Fibroblast of lung (primary cell): ENCODE measurements at places on chromosomes 13 and 19.

DNA sequence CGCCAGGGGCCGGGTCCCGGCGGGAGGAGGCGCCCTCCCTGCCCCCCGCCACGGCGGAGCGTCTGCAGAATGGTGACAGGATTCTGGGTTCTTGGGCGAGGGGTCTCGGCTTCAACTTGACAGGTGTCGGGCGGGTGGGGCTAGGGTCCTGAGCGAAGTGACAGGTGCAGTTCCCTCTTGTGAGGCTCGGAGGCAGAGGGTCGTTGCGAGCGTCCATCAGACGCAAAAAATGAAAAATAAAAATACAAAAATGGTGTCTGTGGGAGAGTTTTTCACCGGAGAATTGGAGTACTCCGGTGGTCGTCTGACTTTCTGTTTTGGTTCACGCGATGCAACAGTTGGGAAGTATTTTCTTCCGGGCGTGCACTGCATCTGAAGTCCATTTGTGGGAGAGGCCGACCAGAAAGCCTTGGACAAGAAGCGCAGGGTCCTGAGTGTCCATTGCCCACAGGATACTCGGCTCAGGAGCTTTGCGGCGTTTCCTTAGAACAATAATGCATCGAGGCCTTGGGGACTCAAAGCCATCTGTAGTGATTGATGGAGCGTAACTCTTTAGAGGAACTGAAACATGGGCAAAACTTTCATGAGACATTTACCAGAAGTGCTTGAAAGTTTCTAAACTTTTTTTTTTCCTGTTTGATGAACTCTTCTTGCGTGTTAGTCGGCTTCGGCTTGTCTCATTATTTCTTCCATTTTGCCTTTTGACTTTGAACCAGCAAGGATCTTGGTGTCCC lies 759 bp downstream of the RB1 start:
- peak; percentile 64 for DNase-seq

DNA sequence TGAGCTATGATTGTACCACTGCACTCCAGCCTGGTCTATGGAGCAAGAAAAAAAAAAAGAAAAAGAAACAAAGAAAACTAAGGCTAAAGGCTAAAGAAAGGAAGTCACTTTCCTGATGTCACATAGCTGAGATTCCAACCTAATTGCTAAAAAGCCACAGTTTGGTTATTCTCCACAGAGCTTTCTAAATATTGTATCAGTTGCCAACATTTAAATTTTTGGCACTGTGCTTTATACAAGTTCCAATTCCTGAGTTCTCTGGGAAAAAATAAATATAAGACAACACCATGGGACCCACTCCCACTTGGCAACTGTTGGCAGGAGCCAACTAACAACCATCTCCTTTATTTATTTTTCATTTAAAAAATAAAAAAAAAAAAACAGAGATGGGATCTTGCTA lies 11.2 kb upstream of the LYPD3 start:
- DNase-seq, result peak; percentile 88

- DNase-seq, result no peak
Observed at GRCh38 chr13:44870456-44870929, 118.8 kb downstream of the NUFIP1 start.

DNA sequence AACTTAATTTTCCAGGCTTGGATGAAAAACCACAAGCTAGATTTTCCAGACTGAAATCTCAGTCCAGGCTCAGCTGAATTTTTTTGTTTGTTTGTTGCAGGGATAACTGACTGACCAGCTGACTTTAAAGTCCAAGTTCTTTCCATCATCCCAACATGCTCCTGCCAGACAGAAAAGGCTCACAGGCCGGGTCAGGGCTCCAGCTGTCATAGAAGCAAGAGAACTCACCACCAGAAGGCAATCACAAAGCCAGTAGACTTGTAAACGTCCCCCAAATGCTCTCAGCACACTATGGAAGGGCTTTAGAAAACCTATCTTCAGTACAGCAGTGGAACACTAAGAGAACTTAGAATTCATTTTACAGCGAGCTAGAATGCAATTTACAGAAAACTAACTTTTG lies 25.5 kb downstream of the DCLK1 start:
- no peak for DNase-seq

DNA sequence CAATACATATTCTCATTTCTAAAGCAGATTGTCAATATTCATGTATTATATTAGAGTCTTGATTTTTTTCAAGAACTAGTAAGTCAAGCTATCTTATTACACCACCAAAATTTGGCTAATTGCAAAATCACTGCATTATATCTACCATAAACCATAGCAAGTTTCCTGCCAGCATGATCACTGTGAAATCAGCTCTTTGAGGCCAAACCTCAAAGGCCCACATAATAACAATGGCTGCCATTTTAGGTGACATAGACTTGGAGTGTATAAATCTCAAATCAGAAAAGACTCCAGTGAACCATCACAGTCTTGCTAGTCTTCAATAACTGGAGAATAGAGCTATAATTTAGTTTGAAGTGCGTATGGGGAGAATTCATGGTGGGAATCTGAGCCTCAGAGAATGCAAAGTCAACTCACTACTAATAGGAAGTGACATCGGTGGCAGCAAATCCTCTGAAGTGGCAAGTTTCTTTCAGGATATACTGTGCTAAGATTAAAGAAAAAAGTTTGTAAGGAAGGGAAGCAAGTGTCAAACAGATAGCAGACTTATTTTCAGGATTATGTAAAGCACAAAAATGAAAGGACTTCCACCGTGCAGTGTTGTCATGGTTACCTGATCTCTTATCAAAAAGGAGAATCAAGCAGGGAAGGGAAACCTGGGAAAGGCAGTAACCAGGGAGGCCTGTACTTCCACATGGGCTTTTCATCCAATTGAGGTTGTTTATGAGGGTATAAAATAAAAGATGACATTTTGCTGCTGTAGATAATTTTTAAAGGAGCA lies 117.4 kb upstream of the FNDC3A start:
- no peak for DNase-seq

- peak; percentile 54 for DNase-seq
Observed at GRCh38 chr13:71460211-71460610, 406.8 kb downstream of the DACH1 start.

DNA sequence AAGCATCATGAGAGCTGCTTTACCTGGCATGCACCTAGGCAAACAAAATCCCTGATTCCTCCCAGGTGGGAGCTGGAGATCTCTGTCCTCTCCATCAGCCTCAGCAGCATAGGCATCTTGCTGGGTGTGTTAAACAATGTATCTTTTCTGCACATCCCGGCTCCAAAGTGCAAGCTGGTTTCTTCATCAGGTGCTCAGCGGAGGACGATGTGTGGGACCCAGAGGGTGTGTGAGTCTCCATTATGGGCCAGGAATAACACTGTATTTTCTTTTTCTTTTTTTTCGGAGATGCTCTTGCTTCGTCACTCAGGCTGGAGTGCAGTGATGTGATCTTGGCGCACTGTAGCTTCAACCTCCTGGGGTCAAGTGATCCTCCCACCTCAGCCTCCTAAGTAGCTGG lies 9.9 kb downstream of the CNFN start:
- no peak for DNase-seq

DNA sequence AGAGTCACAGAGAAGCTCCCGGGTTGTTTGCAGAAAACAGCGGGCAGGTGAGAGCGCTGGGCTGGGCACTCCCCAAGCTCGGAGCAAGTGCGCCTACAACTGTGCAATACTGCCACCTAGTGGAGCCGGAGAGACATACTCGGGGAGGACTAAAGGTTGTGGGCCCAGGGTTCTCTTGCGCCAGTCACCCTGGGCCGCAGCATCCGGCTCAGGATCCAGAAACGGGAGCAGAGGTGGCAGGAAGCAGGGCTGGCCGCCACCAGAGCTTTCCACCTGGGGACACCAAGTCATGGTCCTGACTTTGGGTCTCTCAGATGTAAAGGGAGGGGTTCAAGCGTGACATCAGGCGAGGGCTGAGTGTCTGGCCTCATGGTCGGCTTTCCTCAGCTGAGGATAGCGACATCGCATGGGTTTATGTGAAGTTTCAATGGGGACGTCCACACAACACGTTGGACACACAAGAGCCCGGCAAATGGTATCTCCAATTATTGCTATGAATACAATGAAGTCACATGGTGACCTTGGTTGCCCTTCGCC lies 11.2 kb upstream of the KLK4 start:
- peak; percentile 46 for DNase-seq

DNA sequence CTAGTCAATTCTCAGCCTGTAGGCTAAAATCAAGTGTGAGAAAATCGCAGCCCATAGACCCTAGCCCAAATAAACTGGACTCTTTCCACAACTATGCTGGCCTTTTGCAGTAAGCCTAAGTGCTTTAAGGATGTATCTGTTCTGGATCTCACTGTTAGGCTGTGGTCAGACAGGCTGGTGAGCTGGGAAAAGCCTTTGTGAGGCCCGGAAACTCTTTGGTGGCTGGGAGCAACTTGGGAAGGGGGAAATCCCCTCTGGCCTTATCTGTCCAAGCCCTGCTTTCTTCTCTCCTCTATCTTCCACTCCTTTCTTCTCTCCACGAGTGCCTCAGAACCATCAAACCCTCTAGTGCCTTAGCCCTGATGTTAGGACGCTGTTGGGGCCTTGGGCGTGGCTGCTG lies 135.4 kb downstream of the LACC1 start:
- DNase-seq, result no peak

- no peak for DNase-seq
Observed at GRCh38 chr19:38841787-38842438, 7.9 kb downstream of the HNRNPL start.

GRCh38 chr19:29411113-29411581 lies 114.6 kb upstream of the VSTM2B start:
- no peak for DNase-seq

GRCh38 chr19:33280351-33280921 lies 21.9 kb downstream of the CEBPA start:
- DNase-seq, result no peak

- DNase-seq, result peak; percentile 29
Observed at GRCh38 chr13:84574851-84575250, 692.6 kb upstream of the SLITRK1 start.

- no peak for DNase-seq
Observed at GRCh38 chr13:98223741-98224140, 46.7 kb upstream of the RNF113B start.

- DNase-seq, result peak; percentile 34
Observed at GRCh38 chr19:56066152-56067023, 54.7 kb downstream of the ZNF787 start.

- no peak for DNase-seq
Observed at GRCh38 chr13:36715841-36716240, 42.0 kb downstream of the SERTM1 start.

DNA sequence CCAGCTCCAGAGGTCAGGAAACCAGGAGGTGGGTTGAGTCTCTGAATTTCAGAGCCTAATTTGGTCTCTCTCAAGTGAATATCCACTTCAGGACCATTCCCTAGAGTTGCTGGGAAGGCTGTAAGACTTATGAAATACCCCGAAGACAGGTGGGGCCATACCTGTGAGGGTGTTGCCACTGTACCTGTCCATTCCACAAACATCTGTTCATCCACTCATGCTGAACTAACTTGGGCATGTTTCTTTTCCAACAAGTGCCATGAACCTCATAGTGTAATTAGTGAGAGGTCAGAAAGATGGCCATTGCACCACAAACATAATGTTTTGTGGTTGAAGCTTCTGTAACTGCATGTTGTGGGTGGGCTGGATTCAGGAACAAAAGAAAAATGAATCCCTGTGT lies 7.8 kb downstream of the ILF3 start:
- no peak for DNase-seq

GRCh38 chr13:47134939-47135489 lies 238.2 kb upstream of the HTR2A start:
- DNase-seq, result no peak

GRCh38 chr13:35598233-35598632 lies 121.7 kb upstream of the MAB21L1 start:
- DNase-seq, result no peak

- peak; percentile 61 for DNase-seq
Observed at GRCh38 chr13:26476111-26476781, 81.2 kb upstream of the WASF3 start.

- DNase-seq, result no peak
Observed at GRCh38 chr19:30522341-30522740, 150.2 kb downstream of the ZNF536 start.

DNA sequence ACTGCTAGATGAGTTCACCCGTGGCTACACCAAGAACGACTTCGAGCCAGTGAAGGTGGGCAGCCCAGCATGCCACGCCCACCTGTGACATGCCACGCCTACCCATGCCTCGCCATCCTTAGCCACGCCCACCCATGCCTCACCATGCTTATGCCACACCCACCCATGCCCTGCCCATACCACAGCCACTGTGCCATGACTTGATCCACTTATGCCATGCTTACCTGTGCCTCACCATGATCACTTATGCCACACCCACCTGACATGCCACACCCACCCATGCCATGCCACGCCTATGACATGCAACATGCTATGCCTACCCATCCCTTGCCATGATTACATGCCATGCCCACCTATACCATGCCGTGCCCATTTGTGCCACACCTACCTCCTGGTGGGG lies 12.9 kb upstream of the USE1 start:
- no peak for DNase-seq

DNA sequence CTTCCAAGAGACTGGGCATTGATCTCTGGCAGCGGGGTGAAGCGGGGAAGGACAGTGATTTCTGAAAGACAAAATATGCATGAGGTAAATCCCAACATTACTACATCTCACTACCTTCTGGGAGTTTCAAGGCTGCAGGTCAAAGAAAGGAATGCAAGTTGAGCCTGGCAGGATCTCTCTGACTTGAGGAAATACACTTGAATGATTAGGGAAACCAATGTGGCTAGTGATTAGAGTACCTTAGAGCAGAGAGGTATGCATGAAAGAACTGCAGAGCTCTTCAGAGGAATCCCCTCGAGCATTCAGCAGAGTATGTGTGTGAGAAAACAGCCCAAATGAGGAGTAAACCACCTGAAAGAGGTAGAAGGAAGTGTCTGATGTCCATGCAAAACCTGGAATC lies 2874.1 kb upstream of the PCDH20 start:
- no peak for DNase-seq

GRCh38 chr13:60679928-60680694 lies 283.1 kb downstream of the TDRD3 start:
- no peak for DNase-seq

GRCh38 chr19:32824191-32824751 lies 45.3 kb downstream of the SLC7A9 start:
- no peak for DNase-seq

DNA sequence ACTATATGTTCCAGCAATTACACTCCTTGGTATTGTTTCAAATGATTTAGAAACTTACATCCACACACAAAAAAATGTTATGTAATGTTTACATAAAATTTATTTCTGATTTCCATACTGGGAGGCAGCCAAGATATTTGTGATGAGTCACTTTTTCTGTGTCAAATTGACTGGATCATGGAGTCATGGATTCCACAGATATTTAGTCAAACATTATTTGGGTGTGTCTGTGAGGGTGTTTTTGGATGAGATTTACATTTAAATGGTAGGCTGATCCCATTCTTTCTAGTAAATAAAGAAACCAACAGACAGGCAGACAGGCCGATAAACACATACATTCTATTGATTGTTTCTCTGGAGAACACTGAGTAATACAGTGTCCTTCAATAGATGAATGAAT lies 562.8 kb downstream of the SLITRK6 start:
- peak; percentile 66 for DNase-seq

GRCh38 chr13:33797622-33798021 lies 20.3 kb upstream of the RFC3 start:
- peak; percentile 45 for DNase-seq

GRCh38 chr19:53102756-53103233 lies 427 bp downstream of the ZNF160 start:
- peak; percentile 24 for DNase-seq
